HEK293T (cell line): ENCODE measurements at places on chromosomes 1 and 21.
A peak's percentile ranks its signal among the peaks of the same experiment; 100 is the strongest.

GRCh38 chr1:44411861-44412260 is 6.8 kb downstream of the RNF220 start:
- no peak for DNase-seq

- DNase-seq, result no peak
These were observed 15.6 kb upstream of the CA6 start for GRCh38 chr1:8930116-8930515.

GRCh38 chr1:92486251-92487077 is at the start of gene GFI1:
Gene GFI1 (minus strand): TSS chr1:92486925. CDS start chr1:92483487, 3,438 bp downstream.
- peak; percentile 79 for DNase-seq

- no peak for DNase-seq
These were observed 16.0 kb downstream of the LRRC3 start for GRCh38 chr21:44471341-44471740.

DNA sequence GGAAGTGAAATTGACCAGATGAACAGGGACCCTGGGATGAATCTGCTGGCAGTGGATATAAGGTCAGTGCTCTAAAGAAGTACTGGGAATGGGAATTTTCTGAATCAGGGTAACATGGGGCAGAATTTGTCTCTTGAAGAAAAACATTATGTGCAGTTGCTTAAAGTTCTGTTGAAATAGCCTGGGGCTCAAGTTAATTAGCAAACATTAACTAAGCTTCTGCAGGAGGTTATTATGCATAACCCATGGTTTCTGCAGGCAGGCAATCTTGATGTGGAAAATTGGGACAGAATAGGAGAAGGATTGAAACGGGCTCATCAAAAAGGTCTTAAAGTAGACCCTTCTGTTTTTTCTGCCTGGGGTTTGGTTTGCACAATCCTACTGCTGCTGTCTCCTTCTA is 14.0 kb downstream of the GSTM5 start:
- no peak for DNase-seq

- DNase-seq, result no peak
These were observed 909.1 kb downstream of the NCAM2 start for GRCh38 chr21:21907271-21907670.

DNA sequence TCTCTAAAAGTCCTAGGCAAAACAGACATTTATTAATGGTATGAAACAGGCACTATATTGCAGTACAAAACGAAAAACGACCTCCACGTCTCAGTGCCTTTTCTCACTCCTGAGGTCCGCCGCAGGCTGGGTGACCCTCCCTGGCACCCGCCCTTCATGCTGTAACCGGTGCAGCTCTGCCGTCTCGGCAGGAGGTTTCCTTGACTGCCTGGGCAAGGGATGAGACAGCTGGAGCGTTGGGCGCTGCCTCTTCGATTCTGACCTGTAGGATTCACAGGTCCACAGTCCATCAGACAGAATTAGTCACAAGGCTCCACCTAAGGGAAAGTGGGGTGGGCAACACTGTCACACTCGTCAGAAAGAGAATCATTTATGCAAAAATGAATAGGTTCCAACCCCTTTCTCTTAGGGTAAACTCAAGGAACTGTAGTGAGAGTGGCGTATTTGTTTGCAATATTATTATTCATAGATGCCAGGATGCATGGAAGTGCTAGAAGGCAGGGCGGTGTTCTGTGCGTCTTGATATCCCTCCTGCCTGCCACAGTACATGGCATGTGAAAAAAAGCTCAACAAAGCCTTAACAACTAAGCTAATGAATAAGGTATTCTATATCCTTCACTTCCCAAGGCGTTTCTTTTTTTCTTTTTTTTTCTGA is 23.5 kb upstream of the ZBTB18 start:
- DNase-seq, result no peak

- DNase-seq, result no peak
These were observed 410.5 kb downstream of the LMO4 start for GRCh38 chr1:87739141-87739540.

DNA sequence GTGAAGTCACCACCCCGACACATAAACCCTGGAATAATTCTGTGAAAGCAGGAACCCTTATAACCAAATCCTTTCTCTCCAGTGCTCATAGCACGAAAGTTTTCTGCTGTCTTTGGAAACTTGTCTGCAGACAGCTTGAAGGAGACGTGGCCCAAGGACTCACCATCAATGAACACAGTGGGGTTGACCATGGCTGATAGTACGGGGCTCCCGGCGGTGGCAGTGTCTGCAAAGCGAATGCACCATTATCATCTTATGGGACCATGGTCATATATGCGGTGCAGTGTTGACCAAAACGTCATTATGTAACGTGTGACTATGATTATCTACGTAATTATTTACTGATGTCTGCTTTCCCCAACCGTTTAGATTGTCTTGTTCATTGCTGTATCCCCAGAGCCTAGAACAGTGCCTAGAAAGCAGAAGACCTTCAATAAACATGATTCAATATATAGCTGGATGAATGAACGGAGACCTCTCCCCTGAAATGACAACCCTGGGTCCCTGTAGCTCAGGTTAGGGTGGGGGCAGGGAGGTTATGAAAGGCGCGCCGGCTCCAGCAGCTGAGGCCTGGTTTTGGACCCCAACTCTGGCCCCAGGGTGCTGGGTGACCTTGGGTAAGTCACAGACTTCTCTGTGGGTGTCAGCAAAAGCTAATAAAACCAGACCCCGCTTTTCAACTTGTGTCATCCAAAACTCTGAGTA is 128.4 kb upstream of the ZBTB40 start:
- no peak for DNase-seq

DNA sequence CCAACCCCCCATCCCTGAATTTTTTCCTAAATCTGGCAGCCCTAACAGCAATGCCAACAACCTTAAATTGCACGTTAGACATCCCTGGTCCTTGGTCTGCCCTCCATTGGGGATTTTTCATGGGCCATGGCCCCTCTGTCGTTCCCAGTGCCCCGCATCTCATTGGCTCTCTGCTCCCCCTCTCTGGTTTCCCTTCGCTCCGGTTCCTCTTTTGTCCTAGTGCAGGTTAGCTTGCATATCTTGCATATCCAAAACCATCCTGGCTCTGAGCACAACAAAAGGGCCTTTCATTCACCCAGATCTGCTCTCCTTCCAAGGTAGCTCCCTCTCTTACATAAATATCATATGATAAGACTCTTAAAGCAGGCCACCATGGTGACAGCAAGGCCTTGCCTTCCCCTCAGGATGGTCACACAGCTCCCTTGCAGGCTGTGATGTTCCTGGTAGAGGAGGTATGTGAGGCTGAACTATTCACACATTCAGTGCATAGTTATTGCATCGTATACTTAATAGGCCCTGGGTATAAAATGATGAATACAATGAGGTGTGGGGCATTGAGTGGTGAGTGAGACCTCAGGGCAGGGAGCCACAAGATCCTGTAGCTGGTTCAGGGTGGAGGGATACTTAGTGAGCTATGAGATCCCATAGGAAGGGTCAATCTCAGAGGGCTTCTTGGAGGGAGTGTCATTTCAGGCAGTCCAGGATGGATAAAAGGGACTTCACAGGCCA is 45.2 kb downstream of the TENT5C start:
- DNase-seq, result no peak

DNA sequence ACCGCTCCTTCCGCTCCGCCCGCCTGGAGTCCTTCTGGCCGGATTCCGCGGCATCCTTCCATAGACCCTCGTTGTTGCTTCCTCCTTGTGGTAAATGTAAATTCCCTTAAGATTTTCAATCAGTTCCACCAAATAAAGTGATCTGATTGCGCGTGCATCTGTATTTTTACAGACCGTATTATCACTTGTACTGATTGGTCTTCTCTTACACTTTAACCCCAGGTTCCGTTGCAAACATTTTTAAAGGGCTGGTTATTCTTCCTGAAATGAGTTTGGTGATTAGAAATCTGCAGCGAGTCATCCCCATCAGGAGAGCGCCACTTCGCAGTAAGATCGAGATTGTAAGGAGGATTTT is 483 bp downstream of the YBEY start:
- DNase-seq, result no peak

DNA sequence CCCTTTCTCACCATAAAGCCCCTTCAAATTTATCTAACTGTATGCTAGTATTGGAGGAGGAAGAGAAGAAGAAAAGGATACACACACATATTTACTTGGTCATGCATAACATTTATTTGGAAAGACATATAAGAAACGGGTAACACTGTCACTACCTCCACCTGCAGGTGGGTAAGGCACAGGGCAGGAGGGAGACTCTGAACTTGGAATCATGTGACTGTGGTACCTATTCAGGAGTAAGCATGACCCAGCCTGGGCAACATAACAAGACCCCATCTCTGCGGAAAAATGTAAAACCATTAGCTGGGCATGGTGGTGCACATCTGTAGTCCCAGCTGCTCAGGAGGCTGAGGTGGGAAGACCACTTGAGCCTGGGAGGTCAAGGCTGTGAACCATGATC is 1.4 kb upstream of the PADI6 start:
- peak; percentile 36 for DNase-seq

DNA sequence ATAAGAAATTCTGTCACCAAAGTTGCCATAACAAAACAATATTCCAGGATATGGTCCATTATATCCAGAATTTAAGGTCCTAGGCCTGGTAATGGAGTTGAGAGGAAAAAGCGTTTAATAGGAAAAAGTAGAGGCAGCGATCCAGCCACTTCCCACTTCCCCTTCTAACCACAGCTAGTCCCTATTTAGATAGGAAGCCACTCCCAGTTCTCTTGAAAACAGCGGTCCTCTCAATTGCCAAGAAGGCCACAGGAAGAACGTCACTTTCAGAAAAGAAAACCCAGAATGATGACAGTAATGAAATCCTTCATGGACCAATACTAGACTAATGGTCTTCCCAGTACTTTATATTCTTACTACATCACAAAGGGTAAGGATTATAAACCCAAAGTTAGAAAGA is 38.6 kb downstream of the ABL2 start:
- no peak for DNase-seq

DNA sequence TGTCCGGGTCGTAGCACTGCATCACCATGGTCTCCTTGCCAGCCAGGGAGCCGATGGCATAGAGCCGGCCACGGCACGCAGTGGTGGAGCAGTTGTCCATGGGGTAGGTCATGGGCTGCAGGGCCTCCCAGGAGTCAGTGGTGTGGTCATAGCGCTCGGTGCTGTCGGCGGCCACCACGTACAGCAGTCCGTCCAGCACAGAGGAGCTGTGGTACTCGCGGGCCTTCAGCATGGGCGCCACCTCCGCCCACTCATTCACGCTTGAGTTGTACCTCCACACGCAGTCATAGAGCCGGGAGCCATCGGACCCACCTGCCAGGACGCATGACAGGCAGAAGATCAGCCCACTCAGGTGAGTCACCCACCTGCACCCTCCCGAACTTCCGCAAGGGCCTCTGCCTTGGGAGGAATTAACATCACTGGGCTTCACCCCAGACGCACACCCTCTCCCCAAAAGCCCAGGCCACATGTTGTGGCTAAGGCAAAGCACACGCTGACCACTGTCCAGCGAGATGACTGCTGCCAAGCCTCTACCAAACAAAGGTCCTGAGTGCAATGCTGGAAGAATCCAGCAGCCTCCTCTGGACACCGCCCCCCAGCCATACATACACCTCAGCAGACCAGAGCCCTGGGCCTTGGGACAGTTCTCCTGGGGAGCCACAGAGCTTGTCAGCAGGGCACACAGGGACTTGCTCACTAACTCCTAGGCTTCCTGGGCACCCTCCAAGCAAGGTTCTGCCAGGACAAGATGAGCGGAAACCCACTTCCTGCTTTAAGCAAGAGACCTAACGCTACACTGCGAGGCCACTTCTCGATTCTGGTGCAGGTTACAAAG is 3.3 kb downstream of the KLHL21 start:
- DNase-seq, result no peak

GRCh38 chr1:8525216-8525557 is 207.3 kb downstream of the SLC45A1 start:
- DNase-seq, result peak; percentile 21

DNA sequence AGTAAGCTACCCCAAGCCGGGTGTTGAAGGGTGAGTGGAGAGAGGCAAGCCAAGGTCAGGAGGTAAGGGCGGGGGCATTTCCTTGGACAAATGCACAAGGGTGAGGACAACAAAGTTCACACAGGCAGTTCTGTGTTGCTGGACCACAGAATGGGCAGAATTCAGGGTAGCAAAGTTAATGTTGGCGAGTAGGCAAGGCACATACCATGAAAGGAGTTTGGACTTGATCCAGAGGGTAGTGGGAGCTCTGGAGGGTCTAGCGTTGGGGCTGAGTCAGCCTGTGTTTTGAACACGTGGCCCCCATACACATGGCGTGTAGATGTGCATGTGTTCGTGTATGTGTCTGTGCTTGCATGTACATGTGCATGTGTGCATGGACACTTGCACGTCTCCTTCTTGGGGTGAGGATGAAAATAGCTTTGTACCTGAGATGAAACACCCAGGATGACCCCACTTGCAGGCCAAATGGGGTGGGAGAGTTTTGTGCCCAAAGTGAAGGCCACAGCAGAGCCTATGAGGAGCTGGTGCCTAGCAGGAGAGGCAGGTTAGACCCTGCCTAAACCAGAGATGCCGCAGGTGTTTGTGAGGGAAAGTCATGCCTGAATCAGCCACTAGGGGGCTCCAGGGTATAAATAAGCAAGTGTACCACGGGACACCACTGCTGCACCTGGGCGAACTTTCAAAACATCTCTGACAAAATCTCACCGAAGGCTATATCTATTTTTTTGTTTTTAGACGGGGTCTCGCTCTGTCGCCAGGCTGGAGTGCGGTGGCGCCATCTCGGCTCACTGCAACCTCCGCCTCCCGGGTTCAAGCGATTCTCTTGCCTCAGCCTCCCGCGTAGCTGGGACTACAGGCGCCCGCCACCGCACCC is 21.8 kb downstream of the SLC27A3 start:
- DNase-seq, result peak; percentile 90

- DNase-seq, result no peak
These were observed 211.7 kb upstream of the PTGFR start for GRCh38 chr1:78279051-78279450.

DNA sequence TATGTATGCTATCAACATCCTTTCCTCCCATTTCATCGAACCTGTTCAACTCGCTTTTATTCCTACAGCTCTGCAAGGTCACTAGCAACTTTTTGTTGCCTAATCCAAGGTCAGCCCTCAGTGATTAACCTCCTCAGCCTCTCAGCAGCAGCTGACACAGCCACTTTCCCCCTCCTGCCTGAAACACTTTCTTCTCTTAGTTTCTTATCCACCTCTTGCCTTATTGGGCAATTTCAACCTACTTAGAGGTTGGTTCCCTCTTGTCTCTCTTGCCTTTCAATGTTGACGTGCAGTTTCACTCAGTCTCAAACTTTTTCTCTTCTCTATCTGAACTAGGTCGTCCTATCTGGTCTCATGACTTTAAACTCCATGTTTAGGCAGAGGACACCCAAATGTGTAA is 156.3 kb downstream of the C1orf94 start:
- DNase-seq, result no peak

GRCh38 chr1:205927247-205927646 is 16.0 kb downstream of the SLC26A9 start:
- no peak for DNase-seq

GRCh38 chr1:155079210-155079486 is 511 bp downstream of the EFNA3 start:
- DNase-seq, result no peak

GRCh38 chr1:248778906-248779305 is 23.3 kb upstream of the LYPD8 start:
- DNase-seq, result no peak

GRCh38 chr1:44031252-44032169 is at the start of gene SLC6A9:
Gene SLC6A9 (minus strand): TSS chr1:44031462. CDS start chr1:44024277, 7,185 bp downstream.
- peak; percentile 37 for DNase-seq

- no peak for DNase-seq
These were observed 37.4 kb downstream of the NCF2 start for GRCh38 chr1:183552891-183553290.

- no peak for DNase-seq
These were observed 236.9 kb downstream of the TTLL7 start for GRCh38 chr1:83762039-83762365.

- DNase-seq, result no peak
These were observed 553 bp upstream of the STMN1 start for GRCh38 chr1:25906644-25907300.

GRCh38 chr1:64197076-64197475 is 6.3 kb upstream of the UBE2U start:
- DNase-seq, result no peak
